ENCODE measurements at places on chromosomes 7 and 10.

GRCh38 chr7:142910481-142910880 is 23.1 kb downstream of the TRPV5 start:
- no peak for DNase-seq

DNA sequence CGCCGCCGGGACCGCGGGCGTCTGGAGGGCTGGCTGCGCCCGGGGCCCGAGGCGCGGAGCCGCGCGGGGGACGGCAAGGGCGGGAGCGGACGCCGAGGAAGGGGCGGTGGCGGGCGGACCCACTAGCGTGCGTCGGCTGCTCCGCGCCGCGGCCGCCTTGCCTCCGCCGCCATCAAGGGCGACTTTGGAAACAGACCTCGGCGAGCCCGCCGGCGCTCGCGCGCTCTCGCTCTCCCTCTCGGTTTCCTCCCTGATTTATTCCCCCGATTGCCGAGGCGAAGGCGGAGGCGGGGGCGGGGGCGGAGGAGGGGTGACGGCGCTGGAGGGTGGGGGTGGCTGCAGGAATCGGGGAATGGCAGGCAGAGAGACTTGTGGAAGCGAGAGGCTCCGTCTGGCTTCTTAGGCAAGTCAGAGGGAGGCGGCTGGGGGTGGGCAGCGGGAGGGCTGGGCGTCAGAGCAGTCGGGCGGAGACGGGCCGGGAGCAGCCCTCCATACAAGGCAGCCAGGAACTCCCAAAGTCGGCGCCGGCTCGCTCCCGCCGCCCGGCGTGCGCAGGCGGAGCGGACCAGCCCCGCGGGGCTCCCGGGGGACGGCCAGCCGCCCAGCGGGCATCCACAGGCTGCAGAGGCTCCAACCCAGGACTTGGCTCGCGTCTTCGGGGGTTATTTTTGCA is at the start of gene CACNA2D1:
Gene CACNA2D1 (minus strand): TSS at position 231 of the 673 bp plus-strand sequence.
- no peak for DNase-seq

- DNase-seq: no peak
Observed at GRCh38 chr10:109889867-109890266, 33.4 kb downstream of the XPNPEP1 start.

GRCh38 chr10:47312663-47312995 is 9.6 kb upstream of the GDF2 start:
- DNase-seq: no peak

- DNase-seq: no peak
Observed at GRCh38 chr10:35642793-35643114, 658 bp upstream of the FZD8 start.

- DNase-seq: no peak
Observed at GRCh38 chr10:113138937-113139585, 189.0 kb downstream of the TCF7L2 start.

- no peak for DNase-seq
Observed at GRCh38 chr7:115449689-115450088, 527.8 kb downstream of the MDFIC start.

DNA sequence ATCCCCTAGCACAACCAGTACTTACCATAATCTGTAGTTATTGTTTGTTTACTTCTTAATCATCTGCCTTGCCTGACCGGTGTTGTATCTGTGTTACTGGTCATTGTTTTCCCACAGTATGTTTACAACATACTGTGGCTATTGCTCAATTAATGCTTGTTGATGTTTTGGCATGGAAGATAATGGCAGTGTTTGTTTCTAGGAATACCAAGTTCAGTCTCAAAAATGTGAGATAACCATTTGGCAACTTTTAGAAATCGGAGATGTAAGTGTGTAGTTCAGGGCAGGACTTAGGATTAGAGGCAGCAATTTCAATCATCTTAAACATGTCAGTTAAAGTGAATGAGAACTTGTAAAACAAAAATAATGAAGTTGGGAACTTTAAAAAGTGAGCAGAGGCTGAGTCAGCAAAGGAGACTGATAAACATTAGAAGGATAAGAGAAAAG is 8.2 kb downstream of the MINDY3 start:
- DNase-seq: no peak

GRCh38 chr7:55135462-55135861 is 116.6 kb downstream of the EGFR start:
- DNase-seq: no peak

DNA sequence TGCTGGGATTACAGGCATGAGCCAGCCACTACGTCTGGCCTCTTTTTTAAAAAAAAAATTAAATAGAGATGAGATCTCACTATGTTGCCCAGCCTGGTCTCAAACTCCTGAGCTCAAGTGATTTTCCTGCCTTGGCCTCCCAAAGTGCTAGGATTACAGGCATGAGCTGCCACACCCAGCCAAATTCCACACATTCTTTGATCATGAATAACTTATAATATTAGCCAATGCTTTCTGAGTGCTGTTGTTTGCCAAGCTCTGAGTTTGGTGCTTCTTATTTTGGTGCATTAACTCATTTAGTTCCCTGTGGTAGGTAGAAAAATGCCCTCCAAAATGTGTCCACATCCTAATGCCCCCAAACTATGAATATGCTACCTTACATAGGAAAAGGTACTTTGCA is 47.2 kb upstream of the MKI67 start:
- DNase-seq: no peak

- no peak for DNase-seq
Observed at GRCh38 chr7:79528421-79528820, 75.0 kb upstream of the MAGI2 start.

DNA sequence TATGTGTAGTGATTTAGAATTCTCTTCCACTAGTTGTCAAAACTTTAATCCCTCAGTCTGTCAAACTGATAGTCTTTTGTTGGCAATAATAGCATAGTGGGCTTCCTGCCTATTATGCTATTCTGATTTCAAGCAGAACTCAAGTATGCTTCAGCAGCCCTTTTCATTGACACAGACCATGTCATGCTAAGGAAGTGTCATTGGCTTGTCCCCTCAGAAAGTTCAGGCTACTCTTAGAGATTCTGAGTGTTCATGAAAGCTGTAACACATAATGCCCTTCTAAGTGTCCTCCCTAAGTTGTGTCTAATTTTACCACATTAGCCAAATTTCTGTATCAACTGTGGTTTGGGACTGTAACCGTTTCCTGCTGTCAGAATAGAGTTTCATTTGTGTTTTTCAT is 198.7 kb downstream of the THSD7A start:
- no peak for DNase-seq

GRCh38 chr10:130215931-130216231 is 79.7 kb downstream of the GLRX3 start:
- DNase-seq: no peak

GRCh38 chr10:69872323-69872722 is 70.6 kb downstream of the COL13A1 start:
- no peak for DNase-seq

DNA sequence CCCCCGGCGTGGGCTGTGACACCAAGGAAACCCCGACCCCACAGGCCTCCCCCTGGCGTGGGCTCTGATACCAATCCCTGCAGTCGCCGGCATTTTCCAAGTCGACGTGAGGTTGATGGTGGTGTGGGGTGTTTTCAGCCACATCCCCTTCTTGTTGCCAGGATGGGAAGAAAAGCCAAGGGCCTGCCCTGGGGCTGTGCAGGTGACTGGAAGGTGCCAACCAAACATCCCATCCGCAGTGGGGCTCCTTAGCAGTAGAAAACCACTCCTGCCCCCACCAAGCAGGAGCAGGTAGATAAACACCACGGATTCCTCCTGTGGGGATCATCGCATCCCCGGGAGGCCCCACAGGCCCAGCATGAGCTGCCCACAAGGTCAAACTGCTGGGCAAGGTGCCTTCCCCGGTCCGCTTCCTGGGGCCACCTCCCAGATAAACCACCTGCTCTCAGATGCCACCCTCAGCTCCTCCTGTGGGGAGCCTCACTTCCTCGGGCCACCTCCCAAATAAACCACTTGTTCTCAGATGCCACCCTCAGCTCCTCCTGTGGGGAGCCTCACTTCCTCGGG is 88.5 kb upstream of the DIP2C start:
- no peak for DNase-seq

- DNase-seq: no peak
Observed at GRCh38 chr7:127582361-127582760, 3.0 kb downstream of the GCC1 start.

DNA sequence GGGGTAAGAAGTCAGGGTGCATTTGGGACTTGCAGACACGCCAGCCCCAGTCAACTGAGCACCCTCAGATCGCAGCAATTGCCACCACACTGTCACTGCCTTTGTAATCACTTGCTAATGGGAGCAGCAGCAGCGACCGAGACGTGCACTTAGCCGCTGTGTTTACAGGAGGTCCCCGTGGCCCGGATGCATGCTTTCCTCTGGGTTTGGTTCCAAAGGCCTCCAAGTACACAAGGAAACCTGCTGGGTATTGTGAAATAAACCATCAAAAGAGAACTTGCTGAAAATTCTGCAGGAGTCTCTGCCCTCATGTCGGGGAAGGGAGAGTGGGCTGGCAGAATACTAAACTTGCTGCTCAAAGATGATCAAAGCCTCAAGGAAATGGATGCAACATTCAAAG is 341.7 kb downstream of the DNAJB6 start:
- peak; percentile 44 for DNase-seq

DNA sequence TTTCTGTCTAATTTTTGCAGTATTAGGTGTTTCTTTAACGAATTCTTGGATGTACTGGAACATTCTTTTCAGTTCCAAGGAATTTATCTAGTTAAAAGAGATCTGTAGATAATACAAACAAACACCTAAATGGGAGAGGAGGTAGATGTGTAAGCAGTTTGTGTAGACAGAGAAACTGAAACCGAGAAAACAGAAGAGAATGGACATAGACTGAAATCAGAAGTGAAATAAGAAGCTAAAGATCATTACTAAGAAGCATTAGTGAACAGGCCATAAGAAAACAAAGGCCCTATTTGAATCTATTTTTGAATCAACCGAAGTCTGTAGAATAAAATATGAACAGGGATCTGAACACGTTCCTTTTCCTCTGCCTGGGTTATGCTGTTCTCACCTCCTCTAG is 26.5 kb upstream of the TMEM229A start:
- DNase-seq: no peak

DNA sequence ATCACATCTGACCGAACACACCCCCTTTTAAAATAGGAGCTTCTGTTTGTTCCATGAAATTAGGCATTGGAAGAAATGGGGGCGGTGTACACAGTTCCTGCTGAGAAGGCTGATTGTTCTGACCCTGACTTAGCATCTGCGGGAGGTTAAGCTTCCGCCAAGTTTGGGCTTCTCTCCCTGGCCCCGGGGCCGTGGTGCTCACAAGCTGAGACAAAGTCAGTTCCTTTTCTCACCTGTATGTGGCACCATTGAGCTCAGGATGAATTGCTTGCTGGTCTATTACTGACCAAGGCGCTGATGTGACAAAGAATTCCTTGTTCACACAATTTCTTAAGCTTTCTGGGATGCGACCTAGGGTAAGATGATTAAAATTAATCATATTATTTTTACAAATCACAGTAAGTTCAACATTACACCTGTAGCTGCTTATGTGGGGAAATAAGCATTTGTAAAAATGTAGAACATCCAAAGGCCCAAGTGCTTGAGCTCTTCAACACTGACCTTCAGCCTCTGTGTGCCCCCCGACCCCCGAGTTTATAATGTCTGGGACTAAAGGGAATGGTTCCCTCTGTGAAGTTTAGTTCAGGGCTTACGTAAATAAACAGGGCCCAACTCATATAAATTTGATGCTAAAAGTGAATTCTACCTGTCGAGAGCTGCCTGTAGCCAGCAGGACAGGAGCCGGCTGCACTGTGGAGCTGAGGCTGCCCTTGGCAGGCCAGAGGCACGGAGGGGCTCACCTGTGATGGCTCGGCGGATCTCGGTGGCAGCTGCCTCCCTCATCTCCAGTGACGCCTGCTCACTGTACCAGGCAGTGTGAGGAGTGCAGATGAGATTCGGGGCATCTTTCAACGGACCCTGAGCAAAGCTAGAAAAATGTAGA is 50.8 kb downstream of the ZRANB1 start:
- peak; percentile 54 for DNase-seq

GRCh38 chr7:6691103-6691502 is 15.6 kb downstream of the ZNF12 start:
- DNase-seq: no peak

DNA sequence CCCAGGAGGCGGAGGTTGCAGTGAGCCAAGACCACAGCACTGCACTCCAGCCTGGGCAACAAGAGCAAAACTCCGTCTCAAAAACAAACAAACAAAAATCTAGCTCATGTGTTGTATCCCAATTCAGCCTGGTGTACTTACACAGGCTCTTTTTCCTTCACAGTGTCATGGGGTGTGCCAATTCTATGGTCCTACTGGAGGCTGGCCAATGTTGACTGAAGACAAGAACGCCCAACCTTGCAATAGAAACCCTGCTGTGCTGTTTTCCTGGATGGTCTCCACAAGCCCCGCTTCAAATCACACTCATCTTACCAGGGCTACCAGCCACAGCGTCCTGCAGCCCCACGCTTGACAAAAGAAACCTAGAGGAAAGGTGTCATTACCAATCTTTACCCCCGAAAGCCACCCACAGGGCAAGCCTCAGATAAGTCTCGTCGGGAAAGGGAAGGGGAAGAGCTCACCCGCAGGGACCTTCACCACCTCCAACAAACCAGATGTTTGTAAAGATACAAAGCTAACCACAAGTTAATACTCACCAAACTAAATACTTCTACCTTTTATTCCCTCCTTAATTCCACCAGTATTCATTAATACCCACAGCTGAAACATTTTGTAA is 64.8 kb downstream of the TNS3 start:
- no peak for DNase-seq

- DNase-seq: no peak
Observed at GRCh38 chr10:24958091-24958720, 5.8 kb upstream of the PRTFDC1 start.

DNA sequence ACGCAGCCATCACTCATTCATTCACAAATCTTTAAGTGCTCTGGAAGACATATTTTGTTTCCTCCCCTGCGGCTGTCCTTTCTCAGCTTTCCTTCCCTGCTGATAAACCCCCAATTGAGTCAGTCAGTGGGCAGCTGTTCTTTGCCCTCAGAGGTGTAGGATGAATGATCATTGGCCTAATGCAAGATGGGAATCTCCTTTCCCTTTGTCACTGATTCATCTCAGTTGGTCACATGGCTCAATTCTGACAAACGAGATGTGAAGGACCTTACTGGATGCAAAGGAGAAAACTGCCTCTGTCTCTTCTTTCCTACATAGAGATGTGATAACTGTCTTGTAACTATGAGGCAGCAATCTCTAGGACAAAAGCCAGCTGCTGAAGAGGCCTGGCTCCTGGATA is 44.6 kb downstream of the COL28A1 start:
- no peak for DNase-seq

- peak; percentile 76 for DNase-seq
Observed at GRCh38 chr10:119333146-119333792, 125.9 kb downstream of the GRK5 start.

- DNase-seq: no peak
Observed at GRCh38 chr10:43906490-43906889, 257.8 kb upstream of the ZNF32 start.

- no peak for DNase-seq
Observed at GRCh38 chr10:72736176-72736827, 44.4 kb downstream of the MCU start.

All from DND-41 (cell line).